Renal cortex interstitium (tissue), 15 donors: ENCODE measurements at places on chromosomes 1 and 21.

- DNase-seq: no peak
These were observed 5.6 kb downstream of the TMEM234 start for GRCh38 chr1:32216566-32216965.

DNA sequence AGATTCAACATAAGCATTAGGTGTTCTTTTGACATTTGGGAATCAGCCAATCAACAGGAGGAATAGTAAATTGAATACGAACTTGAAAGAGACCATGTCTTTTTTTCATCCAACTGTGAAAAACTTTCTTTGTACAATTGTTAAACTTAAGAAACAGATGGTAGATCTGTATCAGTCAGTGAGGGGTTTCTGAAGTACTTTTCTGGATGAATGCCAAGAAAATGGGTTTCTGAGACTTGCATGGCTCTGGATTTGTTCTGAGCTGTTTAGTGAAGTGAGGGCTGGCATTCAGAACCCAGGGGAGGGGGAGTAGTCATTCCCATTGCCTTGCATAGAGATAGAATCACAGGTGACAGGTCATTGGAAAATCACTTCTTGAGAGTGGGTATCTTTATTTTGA lies 37.4 kb downstream of the PTPRC start:
- no peak for DNase-seq

DNA sequence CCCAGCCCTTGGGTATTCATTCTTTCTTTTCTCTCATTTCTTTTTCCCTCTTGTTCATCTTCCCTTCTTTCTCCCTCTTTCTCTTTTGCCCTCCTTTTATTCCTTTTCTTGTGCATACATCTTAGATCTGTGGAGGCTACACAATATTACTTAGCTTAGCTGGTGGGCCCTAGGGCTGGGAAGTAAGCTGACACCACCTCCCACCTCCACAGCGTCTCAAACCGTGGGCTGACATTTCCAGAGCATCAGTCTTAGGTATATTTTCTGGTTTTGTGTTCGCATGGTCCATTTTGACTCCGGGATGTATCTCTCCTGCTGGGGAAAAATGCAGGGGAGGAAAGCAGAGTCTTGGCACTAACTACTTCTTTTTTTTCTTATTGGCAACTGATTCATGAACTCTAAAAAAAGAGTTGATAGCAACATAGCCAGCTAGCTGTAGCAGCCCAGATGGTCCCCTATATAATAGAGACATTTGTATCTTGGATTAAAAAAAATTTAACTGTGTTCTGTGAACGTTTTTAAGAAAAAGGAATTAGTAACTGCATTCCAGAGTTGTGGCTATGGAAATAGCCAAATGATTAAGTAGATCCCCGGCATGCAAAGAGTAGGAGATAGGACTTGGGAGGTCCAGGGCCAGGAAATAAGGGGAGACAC lies 15.5 kb downstream of the CNIH3 start:
- DNase-seq: no peak

DNA sequence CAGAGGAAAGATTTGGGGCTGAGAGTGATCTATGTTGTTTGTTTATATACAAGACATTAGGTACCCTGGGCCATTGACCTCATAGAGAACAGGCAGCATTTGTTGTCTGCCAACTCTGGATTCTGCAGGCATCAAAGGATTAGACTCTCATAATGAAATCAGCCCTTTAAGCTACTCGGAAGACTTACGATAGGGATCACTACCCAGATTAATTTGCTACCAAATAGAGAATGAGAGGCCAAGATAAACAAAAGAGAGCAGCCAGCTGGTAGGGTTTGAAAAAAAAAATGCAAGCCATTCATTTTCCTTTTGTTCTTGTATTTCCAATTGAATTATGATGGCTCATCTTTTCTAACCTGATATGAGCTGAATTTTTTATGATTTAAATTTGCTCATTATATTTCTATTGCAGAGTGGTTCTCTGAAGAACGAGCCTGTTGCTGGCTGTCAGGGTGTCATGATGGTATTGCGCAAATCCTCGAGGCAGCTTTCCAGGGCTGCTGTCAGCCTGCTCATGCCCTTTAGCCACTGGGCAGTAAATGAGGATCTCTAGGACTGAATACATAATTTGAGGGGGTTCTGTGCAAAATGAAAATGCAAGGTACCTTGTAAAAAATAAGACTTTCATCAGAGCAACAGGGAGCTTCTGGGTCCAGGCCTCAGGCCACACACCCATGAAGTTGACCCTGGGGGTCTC lies 116.4 kb upstream of the KCNJ15 start:
- peak; percentile 19 for DNase-seq

DNA sequence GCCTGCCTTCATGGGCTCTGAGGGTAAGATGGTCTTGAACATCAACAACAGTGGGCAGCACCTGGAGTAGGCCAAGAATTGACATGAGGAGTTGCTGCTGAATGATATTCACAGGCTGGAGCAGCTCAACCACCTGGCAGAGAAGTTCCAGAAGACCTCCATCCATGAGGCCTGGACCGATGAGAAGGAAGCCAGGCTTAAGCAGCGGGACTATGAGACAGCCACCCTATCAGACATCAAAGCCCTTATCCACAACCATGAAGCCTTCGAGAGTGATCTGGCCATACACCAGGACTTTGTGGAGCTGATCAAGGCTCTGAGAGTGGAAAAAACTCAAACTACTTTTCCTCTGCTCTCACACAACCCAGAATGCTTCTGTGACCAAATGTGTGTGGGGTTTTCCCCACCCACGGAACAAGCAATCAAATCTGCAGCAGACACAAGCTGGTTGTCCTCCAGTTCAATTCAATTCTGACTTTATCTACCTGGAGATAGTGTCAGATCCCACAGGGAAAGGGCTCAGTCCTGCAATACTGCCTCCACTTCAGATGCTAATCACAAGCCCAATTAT lies 12.1 kb upstream of the EPHA10 start:
- no peak for DNase-seq

DNA sequence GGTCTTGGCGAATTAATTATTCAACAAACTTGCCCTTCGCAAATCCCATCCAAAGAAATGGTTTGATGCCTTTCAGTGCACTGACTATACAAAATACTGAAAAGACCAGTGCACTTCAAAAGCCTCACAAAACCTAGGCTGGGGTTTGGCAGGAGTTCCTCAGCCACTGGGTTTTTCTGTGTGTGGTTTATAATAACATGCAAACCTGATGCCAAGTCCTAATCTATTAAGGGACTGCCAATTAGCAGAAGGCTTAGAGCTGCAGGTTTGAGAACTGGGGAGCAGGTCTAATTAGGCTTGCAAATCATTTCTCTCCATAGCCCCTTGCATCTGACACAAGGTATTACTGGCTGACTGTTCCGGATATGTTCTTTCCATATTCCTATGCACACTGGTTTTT lies 27.7 kb downstream of the PLPP3 start:
- DNase-seq: no peak

DNA sequence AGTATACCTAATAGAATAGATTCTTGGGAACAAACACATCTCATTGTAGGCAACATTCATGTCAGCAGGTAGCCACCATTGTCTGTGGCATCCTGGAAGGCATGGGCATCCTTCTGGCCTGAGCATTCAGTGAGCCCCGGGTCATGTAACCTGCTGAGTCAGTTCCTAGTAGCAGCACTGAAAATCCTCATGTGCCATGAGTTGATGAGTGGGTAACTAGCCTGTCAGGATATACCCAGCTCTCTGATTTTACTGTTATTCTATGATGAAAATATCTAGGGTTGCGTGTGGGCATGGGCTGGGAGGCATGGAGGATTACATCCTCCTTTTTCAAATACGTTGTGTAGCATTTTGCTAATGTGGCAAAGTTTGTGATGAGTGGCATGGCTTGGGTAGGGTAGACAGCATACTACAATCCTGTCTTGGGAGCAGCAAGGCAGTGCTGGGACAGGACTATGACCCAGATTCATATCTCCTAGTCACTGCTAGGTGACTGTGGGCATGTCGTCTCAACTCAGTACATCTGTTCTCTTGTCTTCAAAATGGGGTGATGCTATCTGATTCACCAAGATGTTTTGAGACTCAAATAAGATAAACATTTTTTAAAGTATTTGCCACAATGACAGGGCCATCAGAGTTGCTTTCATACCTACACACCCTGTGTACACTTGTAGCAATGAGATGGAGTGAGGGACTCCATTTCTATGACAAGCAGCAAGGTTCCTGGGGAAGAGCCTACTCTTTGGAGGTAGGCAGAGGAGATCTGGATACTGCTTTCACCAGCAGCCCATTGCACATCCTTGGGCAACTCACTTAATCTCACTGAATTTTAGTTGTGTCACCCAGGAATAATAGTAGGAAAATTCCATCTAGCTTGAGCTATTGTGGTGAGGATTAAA lies 62.5 kb downstream of the CD58 start:
- DNase-seq: no peak

- no peak for DNase-seq
These were observed 13.5 kb upstream of the CACNA1E start for GRCh38 chr1:181469829-181470228.

DNA sequence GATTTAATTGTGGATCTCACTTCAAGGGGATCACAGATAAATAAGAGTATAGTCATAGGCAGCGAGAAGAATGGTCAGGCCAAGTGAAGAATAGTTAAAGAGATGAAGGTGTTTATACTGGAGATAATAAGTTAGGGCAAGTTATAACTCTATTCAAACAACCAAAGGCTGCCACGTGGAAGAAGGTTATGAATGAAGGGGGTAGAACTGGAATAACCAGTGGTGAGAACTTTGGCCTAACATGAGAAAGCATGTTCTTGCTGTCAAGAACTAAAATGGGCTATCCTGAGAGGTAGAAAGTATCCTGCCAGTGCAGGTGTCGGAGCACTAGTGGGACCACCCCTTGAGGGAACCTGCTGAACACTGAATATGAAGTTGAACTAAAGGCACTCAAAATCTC lies 49.6 kb upstream of the EDEM3 start:
- no peak for DNase-seq

- DNase-seq: no peak
These were observed 7.2 kb upstream of the CSF1 start for GRCh38 chr1:109903376-109903930.

- DNase-seq: no peak
These were observed 6.8 kb upstream of the EFHD2 start for GRCh38 chr1:15402809-15403450.

DNA sequence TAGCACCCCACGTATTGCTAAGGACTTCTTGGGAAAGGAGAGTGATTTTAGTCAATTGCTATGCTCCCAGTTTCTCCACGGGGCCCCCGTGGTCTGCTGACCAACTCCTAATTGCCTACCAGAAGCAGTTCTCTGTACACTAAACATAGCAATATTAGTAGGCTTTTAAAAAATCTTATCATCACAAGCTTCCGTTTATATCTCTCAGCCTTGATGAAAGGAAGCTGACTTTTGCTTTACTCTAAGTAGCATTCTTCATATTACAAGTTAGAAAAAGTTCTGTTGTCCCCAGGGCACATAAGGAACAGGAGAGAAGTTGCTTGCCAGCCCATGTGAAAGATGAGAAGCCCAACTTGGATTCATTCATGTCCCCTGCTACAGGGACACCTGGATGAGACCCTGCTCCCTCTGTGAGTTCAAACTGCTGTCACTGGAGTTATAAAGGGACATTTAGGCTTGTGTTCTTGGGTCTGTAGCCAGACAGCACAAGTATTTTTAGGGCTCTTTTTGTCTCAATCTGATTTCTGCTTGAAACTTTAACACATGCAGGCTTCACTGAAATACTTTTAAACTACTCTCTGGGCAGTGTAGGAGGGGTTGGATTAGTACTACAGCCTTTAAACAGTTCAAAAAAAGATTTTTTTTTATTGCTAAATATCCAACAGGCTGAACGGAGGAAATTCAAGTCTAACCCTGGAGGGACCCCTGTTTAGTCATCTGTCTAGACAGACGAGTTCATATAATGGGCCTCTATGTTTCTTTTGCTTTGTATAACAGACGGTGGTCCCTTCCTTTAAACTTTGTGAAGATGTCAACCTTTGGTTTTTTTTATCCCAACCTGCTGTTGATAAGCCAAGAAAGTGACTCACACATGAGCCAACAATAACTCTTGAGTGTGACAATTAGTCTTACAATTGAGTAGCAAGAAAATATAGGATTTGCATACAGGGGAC lies 29.5 kb downstream of the TGFB2 start:
- no peak for DNase-seq

DNA sequence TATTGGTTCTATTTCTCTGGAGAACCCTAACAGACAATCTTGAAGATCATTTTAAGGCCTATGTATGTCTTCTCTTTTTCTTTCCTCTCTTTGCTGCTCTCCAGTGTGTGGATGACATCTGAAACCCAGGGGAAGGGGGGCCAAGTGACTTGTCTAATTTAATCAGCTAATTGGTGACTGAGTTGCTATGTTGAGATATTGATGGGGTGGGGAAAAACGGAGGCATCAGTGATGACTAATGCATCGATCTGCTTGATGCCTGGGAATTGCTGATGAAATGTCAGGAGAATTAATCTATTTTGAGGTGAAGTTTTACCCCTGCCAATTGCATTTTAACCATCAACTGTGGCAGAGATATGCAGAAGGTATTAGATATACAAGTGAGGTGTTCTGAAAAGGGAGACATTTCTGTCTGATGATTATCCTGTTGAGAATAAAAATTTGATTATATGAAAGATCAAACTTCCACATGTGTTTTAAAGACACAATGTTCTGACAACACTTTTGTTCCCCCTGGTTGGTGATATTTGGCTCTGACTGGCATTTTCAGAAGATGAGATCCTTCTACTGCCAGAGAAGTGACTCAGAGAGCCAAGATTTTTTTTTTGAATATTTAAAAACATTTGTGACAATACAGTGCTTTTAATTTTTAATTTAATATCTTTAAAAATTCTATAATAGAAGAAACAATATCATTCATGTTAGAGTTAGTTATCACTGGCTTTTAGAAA lies 18.7 kb upstream of the PTGFR start:
- DNase-seq: no peak

GRCh38 chr1:111052246-111052645 lies 87.6 kb downstream of the DRAM2 start:
- no peak for DNase-seq

DNA sequence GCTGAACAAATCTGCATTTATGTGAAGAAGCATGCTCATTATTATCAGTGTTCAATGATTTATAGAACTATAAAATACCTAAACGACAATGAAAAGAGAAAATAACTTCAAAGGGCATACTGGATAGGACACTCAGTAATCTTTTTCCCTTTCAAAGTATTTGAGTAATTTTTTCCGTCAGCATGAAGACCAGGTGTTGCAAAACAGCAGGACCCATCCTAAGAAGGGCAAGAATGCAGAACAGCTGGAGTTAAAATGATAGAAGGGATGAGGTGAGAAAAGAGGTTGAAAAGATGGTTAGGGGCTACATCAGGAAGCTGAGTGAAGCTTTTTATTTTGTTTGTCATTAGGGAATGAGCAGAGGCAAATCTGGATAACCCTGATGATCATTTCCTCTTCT lies 7.1 kb upstream of the RGS18 start:
- DNase-seq: no peak

GRCh38 chr21:39954570-39954969 lies 87.3 kb downstream of the PCP4 start:
- no peak for DNase-seq

GRCh38 chr1:18549106-18549505 lies 68.4 kb downstream of the KLHDC7A start:
- DNase-seq: no peak

DNA sequence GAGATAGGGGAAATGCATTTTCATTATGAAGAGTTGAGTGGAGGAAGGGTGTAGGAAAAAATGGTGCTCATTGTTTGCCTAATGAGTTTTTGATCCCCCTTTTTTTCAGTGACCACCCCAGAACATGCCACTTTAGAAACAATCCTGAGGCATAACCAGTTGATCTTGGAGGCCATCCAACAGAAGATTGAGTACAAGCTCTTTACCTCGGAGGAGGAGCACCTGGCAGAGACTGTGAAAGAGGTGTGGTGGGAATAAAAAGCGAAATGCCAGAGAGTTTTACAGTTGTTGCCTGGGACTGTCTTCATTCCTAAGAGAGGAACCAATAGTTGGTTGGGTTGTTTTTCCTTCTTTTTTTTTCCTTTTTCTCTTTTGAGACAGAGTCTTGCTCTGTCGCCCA lies 54.3 kb upstream of the EPHA8 start:
- no peak for DNase-seq
